ENCODE measurements at places on chromosomes 6 and 20. TPM values are rescaled to one million over a fixed set of nuclear protein-coding genes. Genes with fewer than 3 reads are reported as not detected.

GRCh38 chr6:3749977-3750316, 1.6 kb downstream of the PXDC1 start:
- no peaks in the 10 kb centered on the region for H3K27me3 ChIP-seq
- peaks cover 17% of the 10 kb centered on the region for H3K36me3 ChIP-seq
- H3K4me3 ChIP-seq: peak overlapping the region; percentile 86
- no peak for DNase-seq
- H3K4me1 ChIP-seq: peaks cover 22% of the 10 kb centered on the region

WFDC5 gene
- polyA plus RNA-seq: 2.4 TPM

DNA sequence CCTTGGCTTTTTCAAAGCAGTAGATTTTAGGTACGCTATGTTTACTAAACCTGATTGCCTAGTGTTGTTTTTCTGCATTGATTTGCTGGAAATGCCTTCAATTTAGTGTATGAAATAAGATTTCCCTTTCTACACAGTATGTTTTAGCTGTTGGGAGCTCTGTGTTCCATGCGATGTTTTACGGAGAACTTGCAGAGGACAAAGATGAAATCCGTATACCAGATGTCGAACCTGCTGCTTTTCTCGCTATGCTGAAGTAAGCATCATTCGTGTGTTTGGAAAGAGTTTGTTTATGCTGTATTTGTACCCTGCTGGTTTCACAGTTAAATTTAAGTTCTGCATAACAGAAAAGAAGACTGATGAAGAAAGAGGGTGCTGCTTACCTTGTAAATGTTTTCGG, 1.9 kb downstream of the BTBD3 start:
- no peaks in the 10 kb centered on the region for H3K27me3 ChIP-seq
- H3K4me3 ChIP-seq: no peak overlapping the region
- no peak for DNase-seq
- H3K27ac ChIP-seq: no peak overlapping the region

RUNX2 gene
- 0.79 TPM for polyA plus RNA-seq
